Glutamatergic neuron (in vitro differentiated cells): ENCODE measurements at places on chromosomes 12 and 14. TPM values are rescaled to one million over a fixed set of nuclear protein-coding genes. Genes with fewer than 3 reads are reported as not detected.

The CCDC177 gene
- total RNA-seq, result 7.8 TPM

The SLC38A2 gene
- 262 TPM for total RNA-seq

DNA sequence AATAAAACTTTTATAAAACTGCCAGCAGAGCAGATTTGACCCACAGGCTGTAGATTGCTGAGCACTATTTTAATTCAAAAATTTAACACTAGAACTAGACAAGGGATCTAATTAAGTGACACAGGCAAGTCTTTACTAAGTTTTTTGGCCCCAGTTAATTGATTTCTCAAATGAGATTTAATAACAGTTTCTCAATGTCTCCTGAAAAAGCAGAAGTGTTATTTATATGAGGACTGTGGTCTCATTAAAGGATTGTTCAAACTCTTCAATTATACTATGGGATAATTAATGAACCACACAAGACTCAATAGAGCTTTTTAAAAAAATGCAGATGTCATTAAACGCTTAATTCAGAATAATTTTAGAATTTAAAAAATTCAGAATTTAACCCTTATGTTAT is 1.9 kb downstream of the HEATR5A start:
- H3K36me3 ChIP-seq, result no peaks in the 10 kb centered on the region
- no peak overlapping the region for H3K4me3 ChIP-seq
- peaks cover 7% of the 10 kb centered on the region for H3K4me1 ChIP-seq
- no peak for DNase-seq
- no peaks in the 10 kb centered on the region for H3K27me3 ChIP-seq

DNA sequence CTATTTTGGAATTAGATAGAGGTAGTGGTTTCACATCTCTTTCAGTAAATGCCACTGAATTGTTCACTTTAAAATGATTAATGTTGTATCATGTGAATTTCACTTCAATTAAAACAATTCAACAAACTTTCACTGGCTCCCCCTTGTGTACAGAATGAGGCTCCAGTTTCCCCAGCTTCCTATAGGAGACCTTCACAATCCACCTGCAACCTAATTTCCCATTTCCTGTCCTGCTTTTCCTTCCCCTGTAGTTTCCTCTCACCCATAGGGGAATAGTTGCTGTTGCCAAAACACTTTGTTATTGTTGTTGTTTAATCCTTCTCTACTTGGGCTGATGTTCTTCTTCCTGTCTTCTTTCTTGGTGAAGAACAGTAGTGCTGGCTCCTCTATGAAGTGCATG is 59.8 kb downstream of the NPAS3 start:
- no peaks in the 10 kb centered on the region for H3K4me1 ChIP-seq
- peaks cover 24% of the 10 kb centered on the region for H3K36me3 ChIP-seq
- H3K27me3 ChIP-seq, result no peaks in the 10 kb centered on the region
- H3K4me3 ChIP-seq, result no peak overlapping the region

The CACNA2D4 gene
- not detected for total RNA-seq

DNA sequence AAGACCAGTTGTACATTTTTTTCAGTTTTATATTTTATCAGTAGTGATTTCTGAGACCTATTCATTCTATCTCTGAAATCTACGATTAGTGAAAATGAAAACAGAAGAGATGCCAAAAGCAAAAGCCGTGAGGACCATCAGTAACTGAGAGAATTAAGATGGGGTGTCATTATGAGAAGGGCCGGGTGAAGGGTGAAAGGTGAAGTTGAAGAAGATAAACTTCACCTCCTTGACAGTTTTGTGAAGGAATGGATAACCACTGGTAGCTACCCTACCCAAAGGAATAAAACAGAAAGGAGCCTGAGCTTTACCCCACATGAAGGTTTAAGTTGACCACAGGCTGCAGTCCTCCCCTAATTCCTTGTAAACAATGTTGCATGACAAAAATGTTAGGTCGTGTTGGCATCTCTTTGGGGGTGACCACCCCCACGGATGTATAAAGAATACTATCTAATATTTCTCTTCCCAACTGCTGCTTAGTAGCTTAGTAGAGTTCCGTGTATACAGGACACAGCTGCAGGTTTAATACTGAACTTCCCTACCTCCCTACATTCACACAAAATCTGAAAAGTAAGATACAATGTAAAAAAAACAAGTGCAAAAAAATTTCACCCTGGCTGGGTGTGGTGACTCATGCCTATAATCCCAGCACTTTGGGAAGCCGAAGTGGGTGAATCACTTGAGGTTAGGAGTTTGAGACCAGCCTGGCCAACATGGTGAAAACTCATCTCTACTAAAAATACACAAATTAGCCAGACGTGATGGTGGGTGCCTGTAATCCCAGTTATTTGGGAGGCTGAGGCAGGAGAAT is 23.9 kb downstream of the GPR19 start:
- no peak for DNase-seq
- peaks cover 2% of the 10 kb centered on the region for H3K27me3 ChIP-seq
- H3K36me3 ChIP-seq, result peaks cover 7% of the 10 kb centered on the region
- H3K27ac ChIP-seq, result no peak overlapping the region
- no peak overlapping the region for H3K4me3 ChIP-seq

The KRT2 gene
- not detected for total RNA-seq

GRCh38 chr12:5884285-5884684 is 60.8 kb downstream of the ANO2 start:
- H3K4me1 ChIP-seq, result no peaks in the 10 kb centered on the region
- no peak for DNase-seq

The NEUROD4 gene
- total RNA-seq, result 206 TPM

DNA sequence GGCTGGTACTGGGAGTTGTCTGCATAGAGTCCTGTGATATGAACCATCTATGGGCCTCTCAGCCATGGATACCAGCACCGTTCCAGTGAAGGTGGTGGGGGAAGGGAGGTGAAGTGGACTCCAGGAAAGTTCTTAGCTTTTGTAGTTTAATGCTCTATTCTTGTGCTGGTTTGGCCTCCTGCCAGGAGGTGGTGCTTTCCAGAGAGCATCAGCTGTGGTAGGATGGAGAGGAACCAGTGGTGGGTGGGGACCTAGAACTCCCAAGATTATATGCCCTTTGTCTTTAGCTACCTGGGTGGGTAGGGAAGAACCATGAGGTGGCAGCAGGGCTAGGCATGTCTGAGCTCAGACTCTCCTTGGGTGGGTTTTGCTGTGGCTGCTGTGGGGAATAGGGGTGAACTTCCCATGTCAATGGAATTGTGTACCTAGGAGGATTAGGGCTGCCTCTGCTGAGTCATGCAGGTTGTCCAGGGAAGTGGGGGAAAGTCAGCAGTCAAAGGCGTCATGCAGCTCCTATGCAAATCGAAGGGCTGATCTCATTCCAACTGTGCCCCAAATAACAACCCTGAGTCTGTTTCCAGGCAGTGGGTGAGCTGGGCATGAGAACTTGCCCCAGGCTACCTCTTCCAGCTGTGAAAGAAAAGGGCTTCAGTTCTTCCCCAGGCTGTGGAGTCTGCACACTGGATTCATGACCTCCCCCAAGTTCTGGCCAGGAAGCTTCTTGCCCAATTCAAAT is 14.2 kb downstream of the GZMH start:
- no peaks in the 10 kb centered on the region for H3K4me1 ChIP-seq
- H3K27me3 ChIP-seq, result peaks cover under 1% of the 10 kb centered on the region
- H3K36me3 ChIP-seq, result no peaks in the 10 kb centered on the region
- H3K4me3 ChIP-seq, result no peak overlapping the region
